ENCODE measurements at places on chromosomes 2 and 18. TPM values are rescaled to one million over a fixed set of nuclear protein-coding genes. Genes with fewer than 3 reads are reported as not detected.

SPATA3 gene
- total RNA-seq: not detected

AKAIN1 gene
- not detected for total RNA-seq

COL4A3 gene
- total RNA-seq: 0.03 TPM

XIRP2 gene
- not detected for total RNA-seq

EPB41L3 gene
- 3.3 TPM for total RNA-seq

ANKRD30B gene
- not detected for total RNA-seq

HOXD3 gene
- total RNA-seq: not detected

BOLL gene
- total RNA-seq: not detected

DNA sequence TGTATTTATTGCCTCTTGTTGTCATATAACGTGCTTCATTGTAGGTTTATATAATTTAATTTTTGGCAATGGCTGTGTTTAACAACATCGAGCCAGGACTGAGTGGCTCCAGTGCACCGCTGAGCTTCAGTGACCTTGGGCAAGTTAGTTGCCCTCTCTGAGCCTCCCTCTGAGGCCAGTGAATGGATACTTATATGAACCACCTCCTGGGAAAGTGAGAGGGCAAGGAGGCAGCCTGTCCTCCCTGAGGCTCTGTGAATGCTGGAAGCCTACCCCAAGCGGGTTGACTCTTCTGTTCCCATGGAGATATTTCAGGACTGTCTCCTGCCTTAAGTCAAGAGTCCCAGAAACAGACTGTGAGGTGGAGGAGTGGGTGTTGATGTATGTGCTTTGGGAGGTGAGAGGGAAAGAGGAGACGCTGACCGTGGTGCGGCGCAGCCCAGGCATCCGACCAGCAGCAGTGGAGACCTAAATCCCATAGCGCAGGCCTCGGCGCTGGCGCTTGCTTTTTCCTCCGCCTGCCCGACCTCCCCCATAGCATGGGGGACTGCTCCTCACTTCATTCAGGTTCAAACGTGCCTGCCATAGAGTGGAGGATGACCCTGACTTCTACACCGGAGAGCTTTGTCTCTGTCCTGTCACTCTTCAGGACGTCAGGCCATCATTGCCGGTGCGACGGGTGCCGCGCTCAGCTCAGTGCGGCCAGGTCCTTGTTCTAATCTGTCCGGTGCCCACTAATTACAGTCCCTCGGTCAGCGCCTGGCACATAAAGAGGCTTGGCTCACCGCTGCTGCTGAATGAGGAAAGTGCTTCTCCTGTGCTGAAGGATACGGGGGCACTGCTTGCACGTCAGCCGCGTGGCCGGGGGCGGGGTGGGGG lies 167.3 kb upstream of the HS6ST1 start:
- no peak overlapping the region for H3K27ac ChIP-seq
- no peaks in the 10 kb centered on the region for H3K36me3 ChIP-seq
- H3K27me3 ChIP-seq: no peaks in the 10 kb centered on the region
- H3K4me3 ChIP-seq: no peak overlapping the region
- no peak for DNase-seq

DNA sequence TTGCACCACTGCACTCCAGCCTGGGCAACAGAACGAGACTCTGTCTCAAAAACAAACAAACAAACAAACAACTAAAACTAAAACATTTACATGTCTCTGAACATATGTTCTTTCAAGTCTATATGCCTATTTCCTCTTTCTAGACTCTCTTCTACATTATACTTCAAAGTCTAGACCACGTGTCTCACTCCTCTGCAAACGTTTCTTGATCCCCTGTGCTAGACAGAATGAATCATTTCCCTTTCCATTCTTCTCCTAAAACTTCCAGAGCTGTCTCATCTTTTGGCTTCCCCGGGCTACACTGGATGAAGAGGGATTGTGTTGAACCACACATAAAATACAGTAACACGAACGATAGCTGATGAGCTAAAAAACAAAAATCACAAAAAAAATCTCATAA lies 67.1 kb downstream of the BAZ2B start:
- H3K36me3 ChIP-seq: no peaks in the 10 kb centered on the region
- no peak overlapping the region for H3K4me3 ChIP-seq
- no peaks in the 10 kb centered on the region for H3K27me3 ChIP-seq
- no peak overlapping the region for H3K27ac ChIP-seq
- DNase-seq: no peak

DNA sequence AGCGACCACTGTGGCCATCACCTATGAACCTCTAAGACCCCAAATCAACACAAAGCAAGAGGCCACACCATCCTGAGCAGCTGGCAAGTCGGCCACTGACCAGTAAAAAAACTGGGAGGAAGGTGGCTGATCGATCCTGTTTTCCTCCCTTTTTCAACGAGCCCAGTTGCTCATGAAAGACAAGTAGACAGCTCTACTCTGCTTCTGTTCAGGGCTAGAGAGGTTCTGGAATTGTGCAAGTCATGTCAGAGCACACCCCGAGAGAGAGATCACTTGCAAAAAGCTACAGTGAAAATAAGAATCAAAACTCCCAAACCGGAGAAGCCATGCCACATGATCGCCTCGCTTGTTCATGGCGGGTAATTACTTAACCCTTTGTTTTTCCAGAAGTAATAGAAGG lies 34.6 kb downstream of the ZNF516 start:
- H3K36me3 ChIP-seq: no peaks in the 10 kb centered on the region
- H3K27ac ChIP-seq: no peak overlapping the region
- DNase-seq: no peak

GRCh38 chr2:138071720-138072719 lies 107.7 kb downstream of the HNMT start:
- H3K27me3 ChIP-seq: no peaks in the 10 kb centered on the region
- no peak overlapping the region for H3K27ac ChIP-seq
- H3K4me3 ChIP-seq: no peak overlapping the region
- H3K4me1 ChIP-seq: no peaks in the 10 kb centered on the region
- H3K36me3 ChIP-seq: no peaks in the 10 kb centered on the region

- H3K4me3 ChIP-seq: no peak overlapping the region
- no peaks in the 10 kb centered on the region for H3K27me3 ChIP-seq
- no peak overlapping the region for H3K27ac ChIP-seq
- DNase-seq: no peak
- H3K4me1 ChIP-seq: peaks cover 30% of the 10 kb centered on the region
Measured at GRCh38 chr2:202378662-202379358, 2.7 kb downstream of the BMPR2 start.

DNA sequence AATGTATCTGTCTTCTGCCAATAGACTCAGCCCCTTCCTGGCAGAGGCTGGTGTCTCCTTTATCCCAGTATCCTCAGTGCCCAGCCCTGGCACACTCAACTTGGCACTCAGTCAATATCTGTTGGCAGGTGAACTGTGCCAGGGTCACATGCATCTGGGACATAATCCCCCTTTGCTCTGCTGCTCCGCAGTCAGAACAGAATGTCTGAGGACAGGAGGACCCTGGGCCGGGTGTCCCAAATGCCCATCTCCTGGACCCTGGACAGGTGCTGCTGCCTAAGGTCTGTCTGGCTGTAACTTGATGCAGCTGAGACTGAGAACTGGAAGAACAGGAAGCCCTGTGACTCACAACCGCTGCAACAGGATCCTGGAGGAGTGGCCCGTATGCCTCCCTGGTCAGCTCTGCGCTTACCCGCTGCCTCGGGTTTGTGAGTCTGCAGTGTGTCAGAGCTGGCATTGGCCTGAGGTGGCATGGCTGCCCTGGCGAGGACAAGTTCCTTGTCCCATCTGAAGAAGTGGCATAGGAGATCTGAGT lies 11.4 kb downstream of the HK2 start:
- no peak for DNase-seq
- H3K4me3 ChIP-seq: no peak overlapping the region
- H3K27me3 ChIP-seq: no peaks in the 10 kb centered on the region
- peak overlapping the region; percentile 12 for H3K27ac ChIP-seq
- H3K36me3 ChIP-seq: no peaks in the 10 kb centered on the region

DNA sequence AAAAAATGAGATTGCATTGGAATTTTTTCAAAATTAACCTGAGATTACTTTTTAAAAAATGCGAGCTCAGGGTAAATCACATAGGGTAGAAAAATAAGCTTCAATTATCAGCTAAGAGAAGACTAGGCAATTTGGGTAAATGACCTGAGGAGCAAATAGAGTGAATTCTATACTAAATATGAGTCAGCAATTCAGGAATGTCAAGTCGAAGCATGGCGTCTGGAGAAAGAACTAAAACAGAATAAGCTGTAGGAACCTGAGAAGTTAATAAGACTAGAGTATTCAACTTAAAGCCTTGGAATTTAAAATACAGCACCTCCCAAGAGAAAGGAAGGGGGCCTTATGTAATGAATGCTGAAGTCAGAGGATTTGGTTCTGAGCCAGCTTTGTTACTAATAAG lies 487.0 kb downstream of the SUCLG1 start:
- no peaks in the 10 kb centered on the region for H3K4me1 ChIP-seq
- no peak overlapping the region for H3K27ac ChIP-seq
- DNase-seq: no peak
- H3K36me3 ChIP-seq: no peaks in the 10 kb centered on the region
- H3K4me3 ChIP-seq: no peak overlapping the region

- H3K4me3 ChIP-seq: no peak overlapping the region
- H3K4me1 ChIP-seq: no peaks in the 10 kb centered on the region
- H3K36me3 ChIP-seq: no peaks in the 10 kb centered on the region
Measured at GRCh38 chr2:38892819-38893218, 3.1 kb downstream of the ARHGEF33 start.

- H3K27me3 ChIP-seq: no peaks in the 10 kb centered on the region
- H3K4me3 ChIP-seq: no peak overlapping the region
- H3K36me3 ChIP-seq: no peaks in the 10 kb centered on the region
- H3K27ac ChIP-seq: no peak overlapping the region
- no peak for DNase-seq
- H3K4me1 ChIP-seq: no peaks in the 10 kb centered on the region
Measured at GRCh38 chr2:150144546-150145298, 342.7 kb downstream of the RND3 start.

GRCh38 chr2:108212671-108213070 lies 27.1 kb upstream of the SULT1C3 start:
- H3K36me3 ChIP-seq: no peaks in the 10 kb centered on the region
- DNase-seq: no peak
- no peak overlapping the region for H3K4me3 ChIP-seq
- no peak overlapping the region for H3K27ac ChIP-seq
- no peaks in the 10 kb centered on the region for H3K4me1 ChIP-seq

GRCh38 chr2:181697126-181697525 lies 16.8 kb upstream of the NEUROD1 start:
- H3K36me3 ChIP-seq: no peaks in the 10 kb centered on the region
- peaks cover 4% of the 10 kb centered on the region for H3K27me3 ChIP-seq
- no peak for DNase-seq
- no peak overlapping the region for H3K27ac ChIP-seq

DNA sequence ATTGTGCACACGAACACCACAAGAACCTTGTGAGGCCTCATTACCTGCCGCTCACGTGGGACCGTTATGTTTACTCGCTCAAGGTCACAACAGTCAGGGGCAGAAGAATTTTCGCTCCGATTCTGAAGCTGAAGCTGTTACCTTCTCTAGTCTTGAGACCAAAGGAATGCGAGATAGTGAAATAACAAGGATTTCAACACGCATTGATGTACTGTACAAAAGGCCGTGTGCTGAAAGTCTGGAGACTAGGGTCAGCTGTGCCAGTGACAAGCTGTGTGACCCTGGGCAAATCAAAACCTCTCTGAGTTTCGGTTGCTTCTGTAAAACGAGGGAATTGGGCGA lies 583 bp downstream of the NEMP2 start:
- H3K27ac ChIP-seq: peak overlapping the region; percentile 87
- H3K4me1 ChIP-seq: peaks cover 46% of the 10 kb centered on the region
- H3K27me3 ChIP-seq: no peaks in the 10 kb centered on the region
- DNase-seq: peak; percentile 67
- H3K36me3 ChIP-seq: no peaks in the 10 kb centered on the region

- no peaks in the 10 kb centered on the region for H3K4me1 ChIP-seq
- peak; percentile 45 for DNase-seq
- no peak overlapping the region for H3K4me3 ChIP-seq
- H3K36me3 ChIP-seq: no peaks in the 10 kb centered on the region
Measured at GRCh38 chr2:112794131-112794733, 9.9 kb upstream of the IL1A start.

- H3K36me3 ChIP-seq: no peaks in the 10 kb centered on the region
- no peaks in the 10 kb centered on the region for H3K27me3 ChIP-seq
- no peak overlapping the region for H3K27ac ChIP-seq
- no peak overlapping the region for H3K4me3 ChIP-seq
- no peaks in the 10 kb centered on the region for H3K4me1 ChIP-seq
- no peak for DNase-seq
Measured at GRCh38 chr18:30775629-30776028, 266.9 kb downstream of the DSC3 start.

DNA sequence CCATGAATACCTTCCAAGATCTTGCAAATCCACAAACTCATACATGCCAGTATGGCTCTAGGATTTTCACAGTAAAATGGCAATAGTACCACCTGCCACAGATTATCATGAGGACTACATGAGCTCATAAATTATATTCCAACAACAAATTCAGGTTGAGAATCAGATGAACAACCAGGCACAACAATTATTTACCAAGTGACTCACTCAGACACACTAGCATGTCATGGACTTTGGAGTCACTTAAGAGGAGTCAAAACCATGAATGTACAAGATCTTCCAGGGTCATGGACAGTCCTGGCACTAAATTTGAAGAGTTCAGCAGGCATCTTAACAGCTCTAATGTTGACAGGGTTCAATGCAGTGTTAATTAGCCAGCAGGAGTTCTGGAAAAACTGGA lies 34.4 kb upstream of the BZW1 start:
- DNase-seq: no peak
- no peak overlapping the region for H3K4me3 ChIP-seq
- H3K36me3 ChIP-seq: no peaks in the 10 kb centered on the region
- no peaks in the 10 kb centered on the region for H3K27me3 ChIP-seq
- H3K27ac ChIP-seq: no peak overlapping the region

DNA sequence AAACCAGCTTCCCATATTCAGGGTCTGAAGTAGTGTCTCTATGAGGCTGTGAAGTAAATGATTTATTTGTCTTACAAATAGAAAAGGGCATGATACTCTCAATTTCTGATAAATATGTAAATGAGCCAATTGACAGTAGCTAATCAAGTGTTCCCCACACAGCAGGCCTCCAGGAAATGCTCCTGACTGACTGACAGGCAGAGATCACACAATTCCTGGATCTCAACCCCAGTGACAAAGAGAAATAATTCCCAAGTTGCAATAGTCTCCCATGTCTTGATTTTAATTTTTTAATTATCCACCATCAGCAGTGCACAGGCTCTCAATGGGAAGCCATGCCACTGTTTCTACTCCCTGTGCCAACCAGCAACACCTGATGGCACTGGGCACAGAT lies 390.4 kb downstream of the SOX11 start:
- no peaks in the 10 kb centered on the region for H3K4me1 ChIP-seq
- no peaks in the 10 kb centered on the region for H3K36me3 ChIP-seq
- no peak for DNase-seq

DNA sequence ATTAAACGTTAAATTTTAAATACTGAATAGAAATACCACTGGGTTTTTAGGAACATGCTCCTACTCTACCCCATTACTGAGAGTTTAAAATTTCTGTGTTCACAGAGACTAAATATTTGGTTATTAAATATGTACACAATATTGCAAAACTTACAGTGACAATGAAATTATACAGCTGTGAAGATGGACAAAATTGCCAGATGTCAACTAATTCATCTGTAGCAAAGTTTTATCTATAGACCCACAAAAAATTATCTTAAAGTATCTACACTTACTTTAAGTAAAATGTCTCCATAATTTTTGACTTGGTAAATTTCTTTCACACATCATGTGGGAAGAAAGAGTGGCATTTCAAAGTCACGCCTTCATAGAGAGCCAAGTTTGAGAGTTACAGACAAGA lies 213.1 kb downstream of the CD226 start:
- H3K27me3 ChIP-seq: no peaks in the 10 kb centered on the region
- no peaks in the 10 kb centered on the region for H3K4me1 ChIP-seq
